CD4-positive, CD25-positive, alpha-beta regulatory T cell (primary cell): ENCODE measurements at places on chromosomes 16 and 17. TPM values are rescaled to one million over a fixed set of nuclear protein-coding genes. Genes with fewer than 3 reads are reported as not detected.

GRCh38 chr17:13557077-13557476 is 44.7 kb downstream of the HS3ST3A1 start:
- H3K36me3 ChIP-seq: no peaks in the 10 kb centered on the region
- H3K27ac ChIP-seq: no peak overlapping the region
- peaks cover 2% of the 10 kb centered on the region for H3K27me3 ChIP-seq

Gene PDPR
- polyA plus RNA-seq: 5.5 TPM

GRCh38 chr16:6510261-6510660 is 822.4 kb upstream of the RBFOX1 start:
- no peaks in the 10 kb centered on the region for H3K27me3 ChIP-seq
- H3K4me1 ChIP-seq: no peaks in the 10 kb centered on the region
- H3K27ac ChIP-seq: no peak overlapping the region
- no peak overlapping the region for H3K4me3 ChIP-seq
- H3K36me3 ChIP-seq: no peaks in the 10 kb centered on the region

Gene TOX3
- not detected for polyA plus RNA-seq

DNA sequence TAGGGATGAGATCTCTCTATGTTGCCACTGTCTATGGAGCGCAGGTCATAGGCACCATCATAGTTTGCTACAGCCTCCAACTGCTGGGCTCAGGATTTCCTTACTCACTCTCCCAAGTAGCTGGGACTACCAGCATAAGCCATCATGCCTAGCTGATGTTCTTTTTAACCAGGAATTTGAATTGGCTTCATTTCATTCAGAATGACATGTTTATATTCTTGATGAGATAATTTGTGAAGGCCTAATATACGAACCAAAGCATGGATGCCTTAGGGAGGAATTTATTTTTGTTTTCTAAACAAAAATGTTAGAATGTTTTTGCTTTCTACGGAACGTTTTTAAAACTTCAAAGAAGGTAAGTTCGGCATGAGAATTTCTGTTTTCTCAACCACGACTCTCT is 71.6 kb downstream of the HS3ST3B1 start:
- H3K27ac ChIP-seq: no peak overlapping the region
- no peaks in the 10 kb centered on the region for H3K36me3 ChIP-seq
- no peak overlapping the region for H3K4me3 ChIP-seq
- H3K4me1 ChIP-seq: no peaks in the 10 kb centered on the region
- DNase-seq: no peak

GRCh38 chr16:84383106-84383505 is 14.8 kb downstream of the ATP2C2 start:
- H3K4me1 ChIP-seq: no peaks in the 10 kb centered on the region
- no peak overlapping the region for H3K4me3 ChIP-seq
- DNase-seq: no peak
- H3K27ac ChIP-seq: no peak overlapping the region
- no peaks in the 10 kb centered on the region for H3K27me3 ChIP-seq
- H3K36me3 ChIP-seq: no peaks in the 10 kb centered on the region

Gene SCGB1C2
- not detected for polyA plus RNA-seq

- no peak for DNase-seq
- H3K4me3 ChIP-seq: no peak overlapping the region
- H3K4me1 ChIP-seq: peaks cover 33% of the 10 kb centered on the region
- H3K27ac ChIP-seq: no peak overlapping the region
These were observed 27.5 kb downstream of the TRPV2 start for GRCh38 chr17:16442594-16443510.

Gene KRTAP9-3
- not detected for polyA plus RNA-seq

Gene TRIM65
- 16.9 TPM for polyA plus RNA-seq

DNA sequence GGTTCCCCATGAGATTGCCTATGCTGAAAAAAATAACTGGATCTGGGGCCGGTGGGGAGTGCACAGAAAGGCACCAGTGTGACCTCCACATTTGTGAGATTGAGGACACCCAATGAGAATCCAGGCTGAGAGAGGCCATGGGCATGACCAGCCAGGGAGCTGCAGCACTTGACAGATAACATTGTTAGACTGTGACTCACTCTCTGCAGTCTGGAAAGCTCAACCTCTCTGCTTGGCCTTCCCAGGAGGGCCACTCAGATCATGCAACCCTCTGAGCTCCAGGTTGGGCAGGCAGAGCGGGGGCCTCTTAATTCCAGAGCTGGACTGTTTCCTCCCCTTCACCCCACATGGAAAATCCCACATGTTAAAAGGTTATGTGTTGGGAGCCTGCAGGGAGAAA is 30.1 kb downstream of the FZD2 start:
- no peaks in the 10 kb centered on the region for H3K36me3 ChIP-seq
- H3K4me3 ChIP-seq: no peak overlapping the region
- DNase-seq: no peak
- no peaks in the 10 kb centered on the region for H3K4me1 ChIP-seq
- no peaks in the 10 kb centered on the region for H3K27me3 ChIP-seq

- H3K27me3 ChIP-seq: no peaks in the 10 kb centered on the region
- no peak for DNase-seq
- no peaks in the 10 kb centered on the region for H3K36me3 ChIP-seq
- H3K27ac ChIP-seq: no peak overlapping the region
These were observed 16.6 kb upstream of the TERF2 start for GRCh38 chr16:69402439-69402838.

Gene HLF
- polyA plus RNA-seq: 0.28 TPM

GRCh38 chr16:10824111-10824893 is 5.7 kb upstream of the TVP23A start:
- H3K27me3 ChIP-seq: no peaks in the 10 kb centered on the region
- no peaks in the 10 kb centered on the region for H3K36me3 ChIP-seq
- no peak for DNase-seq
- H3K27ac ChIP-seq: no peak overlapping the region
- H3K4me1 ChIP-seq: no peaks in the 10 kb centered on the region
- H3K4me3 ChIP-seq: no peak overlapping the region

- H3K27ac ChIP-seq: no peak overlapping the region
- H3K4me3 ChIP-seq: no peak overlapping the region
- H3K36me3 ChIP-seq: peaks cover 17% of the 10 kb centered on the region
- no peak for DNase-seq
- H3K27me3 ChIP-seq: peaks cover 26% of the 10 kb centered on the region
- peaks cover 13% of the 10 kb centered on the region for H3K4me1 ChIP-seq
These were observed 2.8 kb downstream of the WNK4 start for GRCh38 chr17:42783062-42783790.

- no peak for DNase-seq
- H3K36me3 ChIP-seq: no peaks in the 10 kb centered on the region
- H3K27me3 ChIP-seq: no peaks in the 10 kb centered on the region
- no peaks in the 10 kb centered on the region for H3K4me1 ChIP-seq
- no peak overlapping the region for H3K4me3 ChIP-seq
These were observed 4.1 kb upstream of the SLC13A2 start for GRCh38 chr17:28469376-28469775.

DNA sequence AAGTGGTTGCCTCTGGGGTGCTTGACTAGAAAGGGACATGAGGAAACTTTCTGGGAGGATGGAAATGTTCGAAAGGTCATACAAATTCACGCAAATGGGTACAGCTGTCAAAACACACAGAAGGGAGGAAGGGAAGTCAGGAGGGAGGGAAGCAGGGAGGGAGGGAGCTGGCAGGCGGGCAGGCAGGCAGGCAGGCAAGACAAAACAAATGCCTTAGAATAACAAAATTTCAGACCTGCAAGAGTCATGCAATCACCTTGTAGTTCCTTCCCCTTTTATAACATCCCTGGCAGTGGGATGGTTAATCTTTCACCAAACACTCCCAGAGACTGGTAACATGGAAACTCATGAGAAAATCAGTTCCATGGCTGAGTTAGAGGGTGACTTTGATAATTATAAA is 189.2 kb downstream of the STX8 start:
- no peak for DNase-seq
- no peaks in the 10 kb centered on the region for H3K36me3 ChIP-seq
- H3K27me3 ChIP-seq: no peaks in the 10 kb centered on the region

- no peak overlapping the region for H3K27ac ChIP-seq
- no peaks in the 10 kb centered on the region for H3K27me3 ChIP-seq
- H3K4me1 ChIP-seq: no peaks in the 10 kb centered on the region
These were observed 6.9 kb downstream of the C17orf75 start for GRCh38 chr17:32335046-32335445.
